ENCODE measurements at places on chromosomes 7 and 10.

DNA sequence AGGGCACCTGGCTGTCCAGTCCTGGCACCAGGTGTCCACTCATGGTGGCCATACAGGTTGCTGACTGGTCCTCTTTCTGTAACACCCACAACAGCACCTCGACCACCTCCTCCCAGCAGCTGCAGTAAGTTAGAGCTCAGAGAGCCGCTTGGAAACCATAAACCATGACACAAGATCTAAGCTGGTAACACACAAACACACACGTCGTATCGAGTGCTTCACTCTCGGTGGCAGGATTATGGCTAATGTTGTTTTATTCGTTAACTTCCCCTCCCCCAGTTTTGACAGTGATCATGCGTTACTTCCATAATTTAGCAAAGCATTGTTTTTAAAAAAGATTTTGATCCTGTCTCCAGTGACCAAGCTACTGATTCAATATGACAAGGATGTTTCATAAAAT lies 59.7 kb downstream of the CAMK2B start:
- no peak for DNase-seq

GRCh38 chr10:128735996-128736395 lies 609.8 kb upstream of the MKI67 start:
- no peak for DNase-seq

GRCh38 chr10:71638064-71638821 lies 81.3 kb downstream of the C10orf105 start:
- DNase-seq, result no peak

- DNase-seq, result no peak
Observed at GRCh38 chr7:69728304-69728703, 130.0 kb downstream of the AUTS2 start.

DNA sequence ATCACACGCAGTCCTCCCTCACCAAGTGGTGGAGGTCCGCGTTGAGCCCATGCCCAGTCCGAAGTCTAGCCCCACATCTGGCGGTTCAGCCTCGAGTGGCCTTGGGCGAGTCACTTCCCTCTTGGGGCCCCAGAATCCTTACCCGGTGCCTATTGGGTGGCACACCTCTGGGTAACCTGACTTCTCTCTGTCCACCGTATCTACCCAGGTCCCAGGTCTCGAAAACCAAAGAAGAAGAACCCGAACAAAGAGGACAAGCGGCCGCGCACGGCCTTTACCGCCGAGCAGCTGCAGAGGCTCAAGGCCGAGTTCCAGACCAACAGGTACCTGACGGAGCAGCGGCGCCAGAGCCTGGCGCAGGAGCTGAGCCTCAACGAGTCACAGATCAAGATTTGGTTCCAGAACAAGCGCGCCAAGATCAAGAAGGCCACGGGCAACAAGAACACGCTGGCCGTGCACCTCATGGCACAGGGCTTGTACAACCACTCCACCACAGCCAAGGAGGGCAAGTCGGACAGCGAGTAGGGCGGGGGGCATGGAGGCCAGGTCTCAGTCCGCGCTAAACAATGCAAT lies 4.3 kb downstream of the EN2 start:
- DNase-seq, result no peak

- no peak for DNase-seq
Observed at GRCh38 chr7:18053177-18053928, 25.7 kb upstream of the PRPS1L1 start.

DNA sequence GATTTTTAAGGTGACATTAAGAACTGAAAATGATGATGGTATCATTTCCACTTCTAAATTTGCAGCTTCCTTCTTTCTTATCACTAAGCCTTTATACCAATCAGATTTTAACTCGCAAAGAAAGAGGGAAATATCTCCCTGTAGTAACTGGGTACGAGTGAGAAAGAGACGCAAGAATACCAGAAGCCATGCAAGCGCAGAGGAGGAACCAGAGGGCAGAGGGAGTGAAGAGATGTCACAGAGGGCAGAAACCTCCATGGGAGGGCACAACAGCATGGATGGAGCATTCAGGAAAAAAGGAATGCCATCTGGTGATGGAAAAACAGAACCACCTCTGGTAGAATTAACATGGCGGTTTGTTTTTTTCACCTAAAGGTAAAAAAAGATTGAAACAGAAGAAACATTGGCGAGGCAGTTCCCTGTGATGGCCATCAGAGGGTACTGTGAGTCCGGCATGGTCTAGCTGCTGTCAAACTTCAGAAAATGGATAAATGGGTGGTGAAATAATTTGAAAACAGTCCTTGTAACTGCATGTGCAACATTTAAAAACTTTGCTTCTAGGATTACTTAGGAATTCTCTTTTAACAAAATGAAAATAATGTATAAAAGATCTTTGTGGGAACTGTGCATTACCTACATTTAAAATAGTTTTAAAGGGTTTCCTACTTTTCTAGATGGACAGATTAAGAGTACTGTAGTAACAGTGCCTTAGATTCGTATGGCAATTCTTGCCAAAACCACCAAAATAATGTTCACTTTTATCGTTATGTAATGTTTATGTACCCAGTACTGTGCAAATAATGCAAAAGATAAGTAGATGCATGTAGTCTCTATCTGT lies 91.8 kb downstream of the ARHGAP12 start:
- DNase-seq, result peak; percentile 9

DNA sequence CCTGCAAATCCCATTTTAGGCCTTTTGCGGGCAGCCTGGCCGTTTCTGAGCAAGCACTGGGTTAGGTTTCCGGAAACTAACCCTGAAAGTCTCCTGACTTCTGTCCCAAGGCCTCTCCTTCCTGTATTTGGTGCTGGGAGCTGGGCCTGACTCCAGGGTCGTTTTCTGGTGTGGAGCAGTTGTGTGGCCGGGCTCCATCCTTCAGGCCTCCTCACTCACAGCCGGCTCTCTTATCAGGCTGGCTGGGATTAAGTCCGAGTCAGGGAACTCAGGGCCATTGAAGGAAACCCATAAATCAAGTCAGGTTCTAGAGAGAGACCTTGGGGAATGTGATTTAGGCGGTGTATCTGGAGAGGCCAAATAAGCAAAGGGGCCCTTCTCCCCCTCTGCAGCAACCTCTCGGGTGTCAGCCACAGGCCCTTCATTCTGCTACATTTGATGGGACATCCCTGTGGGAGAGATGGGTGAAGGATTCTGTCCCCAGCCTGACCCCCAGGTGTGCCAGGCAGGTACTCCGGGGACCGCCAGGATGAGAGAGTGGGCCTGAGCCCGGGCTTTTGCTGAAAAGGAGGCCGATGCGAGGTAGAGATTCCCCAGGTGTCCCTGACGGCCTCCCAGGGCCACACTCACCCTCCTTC lies 3.3 kb downstream of the GATA3 start:
- no peak for DNase-seq

DNA sequence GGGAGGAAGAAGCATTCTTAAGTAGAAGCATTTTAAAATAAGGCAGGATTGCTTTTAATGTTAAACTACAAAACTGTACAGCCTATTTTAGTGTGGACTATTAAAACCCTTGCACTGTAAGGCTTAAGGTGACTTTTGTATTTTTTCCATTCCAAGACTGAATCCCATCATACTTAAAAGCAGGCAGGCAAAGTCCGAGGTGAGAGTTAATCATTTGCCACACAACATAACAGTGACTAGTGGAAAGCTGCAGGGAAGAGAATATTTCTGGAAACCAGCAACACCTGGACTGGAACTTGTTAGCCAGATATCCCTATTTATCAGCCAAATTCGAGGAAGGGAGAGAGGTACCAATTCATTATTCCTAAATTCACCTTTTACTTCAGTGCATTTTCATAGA lies 3.5 kb downstream of the PRR15 start:
- DNase-seq, result no peak

GRCh38 chr10:22649390-22649841 lies 65.0 kb downstream of the PIP4K2A start:
- no peak for DNase-seq

DNA sequence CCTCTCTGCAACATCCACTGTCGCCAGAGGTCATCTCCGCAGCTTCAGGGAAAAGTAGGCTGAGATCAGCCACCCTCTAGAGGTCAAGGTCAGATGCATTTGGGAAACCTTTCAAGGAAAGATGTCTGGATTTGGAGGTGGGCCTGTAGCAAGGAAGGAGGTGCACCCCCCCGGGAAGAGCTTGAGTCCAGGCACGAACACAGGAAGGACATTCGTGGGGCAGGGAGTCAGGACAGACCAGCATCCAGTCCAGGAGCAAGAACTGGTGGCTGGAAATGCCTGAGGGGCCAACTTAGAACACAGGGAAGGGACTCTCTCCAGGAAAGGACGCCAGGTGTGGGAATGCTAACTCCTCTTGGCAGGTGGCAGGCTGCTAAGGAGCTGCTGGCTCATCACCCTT lies 614.1 kb upstream of the MGMT start:
- no peak for DNase-seq

DNA sequence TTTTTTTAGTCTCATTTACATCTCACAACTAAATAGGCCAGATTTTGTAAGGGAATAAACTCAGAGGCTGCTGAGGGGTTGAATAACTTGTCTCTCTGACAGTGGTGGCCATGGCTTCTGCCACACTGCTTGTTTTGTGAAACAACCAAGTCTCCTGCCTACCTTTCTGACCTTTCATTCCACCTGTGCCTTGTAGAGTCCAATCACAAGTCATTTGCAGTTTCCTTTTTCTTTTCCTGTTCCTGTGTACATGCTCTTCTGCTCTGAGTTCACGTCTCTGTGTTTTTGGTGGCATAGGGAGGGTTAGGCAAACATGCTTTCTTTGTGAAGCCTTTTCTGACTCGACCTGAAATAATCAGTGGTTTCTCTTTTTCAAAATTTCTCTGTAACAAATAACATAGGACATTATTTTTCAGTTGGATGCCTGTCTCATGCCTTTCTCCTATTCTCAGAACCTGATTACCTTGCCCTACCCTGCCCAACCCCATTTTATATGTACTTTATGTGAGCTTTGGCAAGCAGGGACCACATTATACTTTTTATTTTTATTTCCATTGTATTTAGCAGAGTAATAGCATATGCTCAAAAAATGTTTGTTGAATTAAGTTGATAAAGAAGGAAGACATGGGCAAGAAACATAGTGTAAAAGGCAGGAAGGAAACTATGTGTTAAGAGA lies 81.7 kb downstream of the HDAC9 start:
- no peak for DNase-seq

DNA sequence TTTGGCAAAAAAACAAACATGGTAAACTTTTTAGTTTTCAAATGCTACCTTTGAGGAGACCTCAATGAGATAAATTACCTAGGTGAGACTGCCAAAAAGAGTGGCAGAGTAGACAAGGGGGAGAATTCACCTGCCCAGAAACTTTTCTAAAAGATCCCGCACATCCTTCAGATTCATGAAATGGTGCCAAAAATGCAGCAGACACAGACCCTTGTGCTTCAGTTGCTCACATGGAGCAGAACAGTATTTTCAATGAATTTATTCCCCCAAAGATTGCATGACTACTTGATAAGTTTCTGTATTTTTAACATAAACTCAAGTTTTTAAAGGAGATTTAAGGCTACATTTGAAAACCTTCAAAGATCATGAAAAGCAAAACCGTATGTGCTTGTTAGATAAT lies 270.0 kb downstream of the TRIL start:
- no peak for DNase-seq

DNA sequence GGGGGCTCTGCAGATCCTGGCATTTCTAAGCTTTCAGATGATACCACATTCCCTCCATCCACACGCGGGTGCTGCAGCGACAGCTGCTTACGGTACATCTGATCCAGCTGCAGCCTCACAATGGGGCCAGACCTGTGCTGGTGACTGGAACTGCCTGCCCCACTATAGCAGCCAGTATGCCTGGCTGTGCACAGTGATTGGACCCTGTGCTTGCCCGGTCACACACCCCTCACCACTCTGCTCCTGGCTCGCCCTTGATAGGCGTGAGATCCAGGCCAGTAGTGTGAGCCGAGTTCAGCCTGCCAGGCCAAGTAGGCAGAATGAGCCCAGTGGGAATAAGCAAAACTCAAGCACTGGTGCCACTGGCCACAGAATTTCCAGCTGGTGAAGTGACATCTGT lies 164.8 kb downstream of the NRBF2 start:
- no peak for DNase-seq

DNA sequence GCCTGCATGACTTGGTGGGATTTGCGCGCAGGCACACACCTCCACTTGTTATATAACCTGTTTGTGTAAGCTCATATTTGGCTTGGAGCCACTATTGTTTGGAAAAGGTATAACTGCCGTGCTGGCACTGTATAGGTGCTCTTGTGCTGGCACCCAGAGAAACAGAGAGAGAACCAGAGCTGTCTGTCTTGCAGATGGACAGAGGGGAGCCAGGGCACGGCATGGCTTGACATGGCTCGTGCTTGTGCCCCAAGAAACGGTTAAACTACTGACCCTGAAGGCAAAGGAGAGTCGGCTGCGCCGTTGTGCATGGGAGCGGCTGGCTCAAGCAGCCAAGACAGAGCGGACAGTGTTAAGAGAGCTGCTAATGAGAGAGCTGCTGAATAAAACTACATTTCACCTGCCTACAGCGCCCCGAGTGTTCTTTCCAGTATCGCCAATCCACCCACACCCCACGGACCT lies 23.2 kb downstream of the RAPGEF5 start:
- no peak for DNase-seq

GRCh38 chr10:62960416-62960815 lies 144.2 kb upstream of the EGR2 start:
- DNase-seq, result no peak

DNA sequence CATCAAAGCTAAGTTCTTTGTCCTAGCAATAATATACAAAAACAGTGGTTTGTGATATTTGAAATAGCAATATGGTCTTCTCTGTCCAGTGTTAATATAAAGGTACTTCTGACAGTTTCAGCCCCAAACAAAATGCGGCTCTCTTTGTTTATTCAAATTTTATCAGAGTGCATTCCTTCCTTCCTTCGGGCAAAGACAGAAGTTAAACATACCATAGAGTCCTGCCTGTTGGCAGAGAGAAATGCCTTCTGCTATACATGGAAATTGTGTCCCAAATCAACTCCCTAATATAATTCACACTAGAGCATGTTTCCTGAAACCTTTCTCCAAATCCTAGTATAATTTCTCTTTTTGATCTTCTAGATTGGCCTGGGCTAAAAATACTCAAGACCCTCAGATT lies 21.2 kb upstream of the ATE1 start:
- DNase-seq, result no peak

- no peak for DNase-seq
Observed at GRCh38 chr10:21039721-21040120, 142.6 kb upstream of the NEBL start.

- peak; percentile 58 for DNase-seq
Observed at GRCh38 chr7:2530071-2530987, 10.8 kb downstream of the LFNG start.

DNA sequence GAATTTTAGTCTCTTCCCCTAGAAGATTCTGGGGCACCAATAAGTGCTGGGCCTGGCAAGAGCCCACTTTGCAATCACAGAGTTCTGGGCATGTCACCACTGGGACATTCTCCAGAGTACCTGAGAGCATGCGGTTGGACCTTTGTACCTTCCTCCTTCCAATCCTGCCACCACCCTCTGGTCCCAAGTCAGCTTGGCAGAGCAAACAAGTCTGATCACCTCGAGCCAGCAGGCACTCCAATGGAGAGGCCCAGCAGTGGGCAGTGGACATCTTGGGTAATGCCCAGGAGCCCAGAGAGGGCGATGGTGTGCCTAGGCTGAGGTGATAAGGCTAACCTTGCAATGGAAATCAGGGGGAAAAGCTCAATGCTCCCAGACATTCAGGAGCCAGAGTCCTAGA lies 43.4 kb downstream of the SH3PXD2A start:
- no peak for DNase-seq

Measured in RPMI8226 (cell line).